ENCODE measurements at places on chromosomes 1 and 21.

DNA sequence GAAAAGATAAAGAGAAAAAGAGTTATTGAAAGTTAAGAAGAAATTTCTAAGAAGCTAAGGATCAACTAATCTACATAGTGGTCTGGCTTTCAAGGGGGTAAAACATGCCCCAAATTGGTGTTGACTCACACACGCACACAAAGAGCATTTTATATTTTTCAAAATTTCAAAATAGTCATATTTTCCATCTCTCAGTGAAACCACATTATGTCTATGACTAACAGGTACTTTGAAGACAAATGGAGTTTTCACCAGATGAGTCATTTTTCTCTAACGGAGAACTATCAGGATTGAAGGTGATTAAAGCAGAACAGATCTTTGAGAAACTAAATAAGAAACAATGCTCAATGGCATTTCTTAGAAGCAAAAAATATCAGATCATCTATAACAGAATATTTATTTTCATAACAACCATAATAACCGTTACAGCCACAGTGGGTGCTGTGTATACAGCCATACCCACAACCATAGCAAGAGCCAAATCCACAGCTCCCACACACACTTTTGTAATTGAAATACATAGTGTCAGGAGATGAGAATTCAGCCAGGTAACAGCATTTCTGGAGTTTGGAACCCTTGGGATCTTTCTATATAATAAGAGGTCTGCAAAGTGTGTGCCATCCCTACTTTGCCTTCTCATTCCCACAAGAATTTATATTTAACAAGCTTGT is at the start of gene KRTAP21-3:
TSS of gene KRTAP21-3 (minus strand) at position 539 of the 671 bp plus-strand sequence. CDS start at position 521, 18 bp downstream.
- DNase-seq, result no peak

DNA sequence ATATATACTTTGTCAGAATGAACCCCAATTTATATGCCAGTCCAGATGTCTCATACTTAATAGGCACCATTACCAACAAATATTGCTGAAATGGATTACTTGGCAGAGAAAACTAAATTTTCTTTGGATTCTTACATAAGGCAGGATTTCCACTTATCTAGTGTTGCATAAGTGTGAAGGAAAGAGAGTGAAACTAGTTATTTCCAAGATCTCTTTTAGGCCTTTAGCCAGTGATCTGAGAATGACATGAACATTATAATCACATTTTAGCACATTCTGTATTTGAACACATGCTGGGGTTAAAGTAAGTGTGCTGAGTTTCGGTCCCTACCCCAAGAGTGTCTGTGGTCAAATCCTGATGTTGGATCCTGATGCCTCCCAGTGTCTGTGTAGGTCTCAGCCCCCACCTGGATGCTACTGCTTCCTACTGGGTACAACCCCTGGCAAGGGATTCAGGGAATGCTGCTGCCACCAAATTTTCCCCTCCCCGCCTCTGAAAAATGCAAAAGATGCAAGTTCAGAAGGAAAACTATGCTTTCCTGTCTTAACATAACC is 11.2 kb downstream of the DDAH1 start:
- no peak for DNase-seq

DNA sequence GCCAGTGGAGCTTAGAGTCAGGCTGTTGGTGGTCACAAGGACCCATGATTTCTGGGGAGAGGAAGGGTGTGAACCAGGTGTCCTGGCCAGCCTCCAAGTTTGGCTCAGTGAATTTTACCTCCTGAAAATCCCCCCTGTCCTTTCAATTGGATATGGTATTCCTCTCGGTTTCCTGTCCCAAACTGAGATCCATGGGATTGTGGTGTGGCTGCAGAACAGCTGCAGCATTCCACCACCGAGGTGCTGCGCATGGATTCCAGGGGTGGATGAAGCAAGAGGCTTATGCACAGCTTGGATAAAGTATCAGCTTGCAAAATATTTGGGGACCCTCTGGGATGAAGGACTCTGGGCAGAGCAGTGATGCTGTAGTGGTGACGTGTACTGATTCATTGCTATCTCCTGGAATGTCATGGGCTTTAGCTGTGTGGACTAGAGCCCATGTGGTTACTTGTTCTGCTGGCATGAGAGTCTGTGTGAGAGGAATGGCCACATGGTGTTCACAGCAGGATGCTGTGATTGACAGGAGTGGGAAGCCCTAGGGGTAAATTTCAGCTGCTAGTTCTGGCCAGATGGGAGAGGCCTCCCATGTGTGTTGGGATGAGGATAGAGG is 148.7 kb upstream of the SPAG17 start:
- no peak for DNase-seq

- no peak for DNase-seq
Observed at GRCh38 chr1:111880881-111881837, 108.3 kb downstream of the KCND3 start.

- DNase-seq, result no peak
Observed at GRCh38 chr1:239718997-239719628, 332.7 kb downstream of the CHRM3 start.

DNA sequence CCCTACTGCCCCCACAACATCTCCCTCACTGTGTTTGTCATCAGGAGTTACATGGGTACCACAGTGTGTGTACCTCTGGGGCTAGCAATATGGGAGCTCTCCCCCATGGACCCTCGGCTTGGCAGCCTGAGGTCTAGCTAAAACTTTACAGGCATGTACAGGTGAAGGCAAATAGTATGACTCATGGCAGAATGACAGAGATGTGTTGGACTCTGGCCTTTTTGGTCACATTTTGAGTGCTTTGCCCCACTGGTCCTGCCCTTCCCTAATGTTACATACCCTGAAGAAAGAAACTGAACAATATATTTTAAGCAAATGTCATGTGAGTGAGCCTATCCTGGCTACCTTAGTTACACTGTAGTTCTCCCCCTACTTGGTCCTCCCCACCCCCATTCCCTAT is 124.0 kb downstream of the NGF start:
- DNase-seq, result no peak

DNA sequence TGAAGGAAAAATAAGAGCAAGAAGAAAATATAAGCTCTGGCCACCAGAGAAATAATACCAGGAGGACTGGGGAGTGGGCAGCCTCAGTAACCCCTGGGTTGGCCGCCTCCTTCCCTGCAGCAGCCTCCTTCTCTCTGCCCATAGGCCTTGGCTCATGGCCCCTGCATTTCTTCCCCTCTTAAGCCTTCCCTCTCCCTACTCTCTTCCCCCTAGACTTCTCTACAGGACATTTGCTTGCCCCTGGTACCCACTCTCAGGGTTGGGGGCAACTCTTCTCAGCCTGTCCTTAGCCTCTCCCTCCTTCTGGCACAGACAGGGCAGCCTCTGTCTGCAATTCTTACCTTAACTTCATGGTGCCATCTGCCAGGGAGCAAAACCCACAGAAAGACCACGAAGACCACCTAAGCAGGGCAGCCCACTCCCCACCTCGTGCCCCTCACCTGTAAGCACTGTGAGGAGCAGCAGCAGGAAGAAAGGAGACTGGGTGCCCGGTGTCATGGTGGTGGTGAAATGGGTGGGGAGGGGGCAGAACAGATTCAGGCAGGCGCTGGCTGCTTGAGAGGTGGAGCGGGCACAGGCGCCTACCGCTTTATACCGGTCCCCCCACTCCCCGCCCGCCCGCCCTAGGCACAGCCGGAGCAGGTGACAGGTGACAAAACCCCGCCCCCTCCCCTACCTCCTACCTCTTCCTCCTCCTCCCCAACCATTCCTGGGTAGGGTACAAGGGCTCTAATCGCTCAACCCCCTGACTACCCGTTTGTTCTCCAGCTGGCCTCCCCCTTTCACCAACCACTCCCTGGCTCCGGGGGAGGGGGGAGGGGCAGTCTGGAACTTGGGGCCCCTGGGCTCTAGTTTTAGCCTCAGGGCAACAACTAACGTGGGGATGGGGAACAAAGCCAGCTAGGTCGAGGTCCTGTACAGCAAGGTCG is 15.1 kb downstream of the THBS3 start:
- no peak for DNase-seq

GRCh38 chr1:235067396-235068157 is 61.1 kb downstream of the TOMM20 start:
- DNase-seq, result peak; percentile 82

GRCh38 chr1:15016526-15016925 is 137.0 kb upstream of the TMEM51 start:
- DNase-seq, result no peak

GRCh38 chr1:240737298-240737697 is 125.3 kb upstream of the GREM2 start:
- DNase-seq, result no peak

DNA sequence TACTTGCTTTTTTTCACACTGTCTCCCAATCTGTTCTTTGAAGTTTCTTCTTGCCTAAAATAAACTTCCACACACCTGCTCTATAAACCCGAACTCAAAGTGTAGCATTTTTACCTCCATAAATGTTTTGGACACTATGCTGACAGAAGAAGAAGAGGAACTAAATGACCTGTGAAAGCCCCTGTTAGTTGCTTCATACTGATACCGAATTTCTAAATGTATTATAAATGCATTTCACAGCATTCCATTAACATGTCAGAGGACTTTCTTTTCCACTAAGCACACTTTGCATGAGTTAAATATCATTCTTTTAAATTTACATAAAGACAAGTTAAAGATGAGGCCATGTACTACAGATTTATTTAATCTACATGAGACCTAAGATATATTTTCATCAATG is 281.0 kb downstream of the SMYD3 start:
- DNase-seq, result no peak

DNA sequence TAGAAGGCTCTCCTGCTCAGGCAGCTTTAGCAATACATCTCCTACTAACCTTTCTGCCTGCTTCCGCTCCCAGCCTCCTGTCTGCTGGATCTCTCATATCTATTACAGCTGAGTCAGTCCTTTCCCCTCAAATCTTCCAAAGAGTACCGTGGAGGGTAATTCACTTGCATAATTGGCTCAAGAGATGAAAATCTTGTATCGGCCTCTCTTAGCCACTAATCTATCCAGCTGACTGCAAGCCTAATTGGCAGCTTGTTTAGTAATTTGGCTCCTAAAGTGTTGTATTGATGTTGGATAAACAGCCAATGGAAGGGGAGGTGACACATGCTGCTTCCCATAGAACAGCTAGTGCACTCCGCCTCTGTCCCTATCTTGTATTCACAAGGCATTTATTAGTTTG is 195.7 kb downstream of the GPATCH2 start:
- no peak for DNase-seq

- no peak for DNase-seq
Observed at GRCh38 chr1:232034556-232034955, 408.0 kb downstream of the DISC1 start.

DNA sequence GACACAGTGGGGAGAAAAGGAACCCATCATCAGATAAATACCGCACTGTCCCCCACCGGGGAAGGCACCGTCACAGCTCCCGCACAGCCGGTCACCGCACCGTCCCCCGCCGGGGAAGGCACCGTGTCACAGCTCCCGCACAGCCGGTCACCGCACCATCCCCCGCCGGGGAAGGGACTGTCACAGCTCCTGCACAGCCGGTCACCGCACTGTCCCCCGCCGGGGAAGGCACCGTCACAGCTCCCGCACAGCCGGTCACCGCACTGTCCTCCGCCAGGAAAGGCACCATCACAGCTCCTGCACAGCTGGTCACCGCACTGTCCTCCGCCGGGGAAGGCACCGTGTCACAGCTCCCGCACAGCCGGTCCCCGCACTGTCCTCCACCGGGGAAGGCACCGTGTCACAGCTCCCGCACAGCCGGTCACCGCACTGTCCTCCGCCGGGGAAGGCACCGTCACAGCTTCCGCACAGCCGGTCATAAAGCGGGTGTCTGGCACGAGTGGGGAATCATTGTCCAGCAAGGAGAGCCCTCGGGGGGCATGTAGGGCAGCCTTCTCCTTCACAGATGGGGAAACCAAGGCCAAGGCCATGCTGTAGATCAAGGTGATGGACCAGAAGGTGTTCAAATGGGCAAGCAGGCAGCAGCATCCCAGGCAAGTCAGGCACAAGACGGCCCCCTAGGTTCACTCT is 280.1 kb downstream of the NPHP4 start:
- DNase-seq, result no peak
